AG09319 (cell line): ENCODE measurements at places on chromosomes 7 and 10.
A peak's percentile ranks its signal among the peaks of the same experiment; 100 is the strongest.

DNA sequence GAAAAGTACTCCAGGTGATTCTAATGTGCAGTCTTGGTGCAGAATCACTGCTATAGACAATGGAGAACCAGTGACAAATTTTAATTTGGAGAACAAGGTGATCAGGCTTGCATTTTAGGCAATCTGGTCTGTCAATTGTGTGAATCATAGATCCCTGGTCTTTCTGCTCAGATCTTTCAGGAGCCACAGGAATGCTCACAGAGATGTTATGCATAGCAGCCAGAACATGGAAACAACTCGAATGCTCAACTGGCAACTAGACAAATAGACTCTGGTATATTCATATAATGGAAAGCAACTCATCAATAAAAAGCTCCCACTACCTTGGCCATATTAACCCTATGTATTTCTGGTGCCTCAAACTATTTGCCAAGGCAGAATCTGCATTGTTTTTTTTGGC, 209.1 kb downstream of the PHF14 start:
- no peak for DNase-seq

DNA sequence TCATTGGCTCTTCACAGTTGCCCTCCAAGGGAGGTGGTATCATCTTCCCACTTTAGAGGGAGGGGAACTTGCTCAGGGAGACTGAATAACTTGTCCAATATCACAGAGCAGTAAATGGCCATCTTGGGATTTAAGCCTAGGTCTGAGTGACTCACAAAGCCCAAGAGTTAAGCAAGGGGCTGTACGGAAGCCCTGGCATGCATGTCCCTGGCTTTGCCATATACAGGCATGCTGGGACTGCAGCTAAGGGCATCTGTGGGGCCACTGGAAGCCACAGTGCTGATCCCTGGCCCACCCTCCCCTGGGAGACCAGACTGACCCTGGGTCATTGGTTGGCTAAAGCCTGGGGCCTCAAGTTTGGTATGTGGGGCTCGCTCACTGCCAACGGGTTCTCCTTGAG, 3.1 kb downstream of the VSIR start:
- no peak for DNase-seq

- DNase-seq: no peak
Observed at GRCh38 chr10:96436035-96436434, 77.2 kb upstream of the OPALIN start.

DNA sequence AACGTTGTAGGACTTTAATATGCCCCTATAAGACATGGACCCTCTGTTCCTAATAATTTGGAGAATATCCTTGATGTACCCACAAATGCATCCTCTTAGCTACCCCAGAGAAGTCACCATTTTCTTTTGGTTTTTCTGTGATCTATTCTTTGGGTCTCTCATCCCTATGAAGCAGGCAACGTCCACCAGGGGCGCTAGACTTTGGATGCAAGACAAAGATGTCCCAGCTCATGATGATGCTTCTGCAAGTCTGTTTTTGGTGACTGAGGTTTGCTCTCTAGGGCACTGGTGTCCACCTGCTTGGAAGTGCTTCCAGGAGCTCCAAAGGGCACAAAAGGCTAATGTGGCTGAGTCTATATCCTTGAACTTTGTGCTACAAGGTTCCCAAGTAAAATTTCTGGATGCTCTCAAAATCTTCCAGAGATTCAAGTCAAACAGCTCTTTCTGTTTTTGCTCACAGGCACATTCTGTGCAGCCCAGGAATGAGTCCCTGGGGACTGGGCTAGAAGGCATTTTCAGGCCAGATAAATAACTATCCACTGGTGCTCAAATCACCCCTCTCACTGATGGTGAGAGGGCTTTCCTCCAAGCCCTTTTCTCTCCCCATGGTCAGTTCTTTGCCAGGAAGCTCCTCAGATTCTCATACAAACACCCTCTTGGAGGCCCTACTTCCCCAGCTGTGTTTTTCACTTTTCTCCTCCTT, 166.4 kb downstream of the C7orf25 start:
- DNase-seq: no peak

DNA sequence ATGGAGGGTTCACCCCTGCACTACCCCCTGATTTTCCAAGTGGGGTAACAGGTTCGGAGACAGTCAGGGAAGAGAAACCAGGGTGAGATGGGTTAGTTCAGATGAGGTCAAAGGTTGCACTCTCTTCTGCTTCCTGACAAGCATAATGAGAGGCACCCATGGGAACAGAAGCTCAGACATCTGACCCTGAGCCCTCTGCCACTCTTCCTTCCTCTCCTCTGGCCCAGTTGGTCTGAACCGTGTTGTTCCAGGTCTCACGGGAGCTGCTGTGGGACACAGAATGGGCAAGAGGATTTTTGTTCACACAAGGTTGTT, 38.4 kb downstream of the DNAJB12 start:
- no peak for DNase-seq

DNA sequence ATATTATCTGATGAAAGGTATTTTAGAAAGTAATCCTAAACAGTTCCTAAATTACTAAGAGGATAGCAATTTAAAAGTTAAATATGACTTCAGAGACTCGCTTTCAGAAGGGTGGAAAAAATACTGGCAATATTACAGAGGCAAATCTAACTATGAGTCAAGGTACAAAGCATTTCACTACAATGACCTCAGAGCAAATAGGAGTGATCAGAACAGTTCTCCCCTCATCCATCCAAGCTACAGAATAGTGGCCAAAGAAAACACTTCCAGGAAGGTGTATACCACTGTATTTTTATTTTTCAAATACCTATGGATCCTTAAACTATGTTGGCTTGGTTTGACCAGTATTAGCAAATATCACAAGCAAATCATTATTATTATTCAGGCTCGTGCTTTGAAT, 112.8 kb upstream of the ODAD2 start:
- DNase-seq: no peak

- no peak for DNase-seq
Observed at GRCh38 chr10:97188261-97188711, 2.5 kb upstream of the SLIT1 start.

DNA sequence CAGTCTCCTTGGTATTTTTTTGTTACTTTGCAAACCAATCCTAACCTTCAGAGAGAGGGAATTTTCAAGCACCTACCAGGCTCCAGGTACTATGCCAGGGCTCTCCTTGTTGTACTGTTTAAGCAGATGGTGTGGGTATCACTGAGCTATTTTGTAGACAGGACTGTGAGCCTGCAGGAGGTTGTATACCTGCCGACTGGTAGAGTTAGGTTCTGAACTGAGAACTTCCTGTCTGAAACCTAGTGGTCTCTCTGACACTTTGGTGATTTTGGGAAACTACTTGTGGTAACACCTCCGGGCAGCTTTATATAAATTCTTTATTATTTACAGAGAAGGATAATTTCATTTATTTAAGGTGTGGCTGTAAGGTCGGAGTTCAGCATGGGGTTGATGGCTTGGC, 4.6 kb downstream of the ZNF853 start:
- no peak for DNase-seq

- no peak for DNase-seq
Observed at GRCh38 chr7:32143301-32143700, 73.1 kb upstream of the PDE1C start.

DNA sequence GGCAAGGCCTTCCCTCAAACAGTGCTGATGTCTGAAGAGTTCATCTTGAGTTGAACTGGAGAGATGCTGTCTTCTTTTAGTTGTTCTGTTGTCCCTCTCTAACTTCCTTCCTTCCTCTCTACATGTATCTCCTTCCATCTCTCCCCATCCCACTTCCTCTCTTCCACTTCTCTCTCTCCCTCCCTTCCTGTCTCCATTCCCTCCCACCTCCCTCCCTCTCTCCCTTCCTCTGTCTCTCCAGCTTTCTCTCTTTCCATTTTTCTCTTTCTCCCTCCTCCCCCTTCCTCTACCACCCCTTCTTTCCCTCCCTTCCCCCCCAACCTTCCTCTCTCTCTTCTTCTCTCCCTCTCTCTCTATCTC, 40.7 kb upstream of the TNS3 start:
- DNase-seq: no peak

GRCh38 chr10:48448796-48449195, 142.3 kb downstream of the MAPK8 start:
- no peak for DNase-seq

- peak; percentile 24 for DNase-seq
Observed at GRCh38 chr7:94127026-94127425, 122.9 kb upstream of the BET1 start.

DNA sequence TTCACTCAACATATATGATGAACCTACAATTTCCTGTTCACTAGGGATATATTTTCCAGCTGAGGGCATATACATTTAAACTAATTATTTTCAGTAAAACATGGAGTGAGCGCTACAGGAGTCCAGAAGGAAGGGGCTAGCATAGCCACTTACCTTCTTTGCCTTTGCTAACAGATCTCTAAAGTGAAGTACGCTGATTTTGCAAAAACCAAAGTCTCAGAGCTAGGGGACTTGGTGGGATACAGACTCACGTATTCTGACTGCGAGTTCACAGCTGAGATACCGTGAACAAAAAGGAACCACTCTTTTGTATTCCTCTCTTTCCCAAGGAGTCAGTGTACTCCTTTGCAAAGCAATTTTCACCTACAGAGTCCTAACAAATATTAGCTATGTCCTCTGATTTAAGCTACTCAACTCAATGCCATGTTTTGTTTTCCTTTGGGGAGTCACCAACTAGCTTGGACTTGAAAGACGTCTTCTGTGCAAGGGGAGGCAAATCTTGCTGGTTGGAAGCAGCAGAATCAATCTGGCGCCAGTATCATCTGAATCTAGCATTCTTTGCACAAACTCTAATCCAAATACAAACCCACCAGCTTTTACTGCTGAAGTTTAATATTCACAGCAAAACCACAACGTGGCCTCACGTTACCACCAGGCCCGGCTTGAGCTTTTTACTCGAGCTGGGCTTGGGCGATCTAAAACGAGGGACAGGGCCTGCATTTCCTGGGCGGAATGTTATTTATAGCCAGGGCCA, 657 bp downstream of the CDNF start:
- peak; percentile 11 for DNase-seq

DNA sequence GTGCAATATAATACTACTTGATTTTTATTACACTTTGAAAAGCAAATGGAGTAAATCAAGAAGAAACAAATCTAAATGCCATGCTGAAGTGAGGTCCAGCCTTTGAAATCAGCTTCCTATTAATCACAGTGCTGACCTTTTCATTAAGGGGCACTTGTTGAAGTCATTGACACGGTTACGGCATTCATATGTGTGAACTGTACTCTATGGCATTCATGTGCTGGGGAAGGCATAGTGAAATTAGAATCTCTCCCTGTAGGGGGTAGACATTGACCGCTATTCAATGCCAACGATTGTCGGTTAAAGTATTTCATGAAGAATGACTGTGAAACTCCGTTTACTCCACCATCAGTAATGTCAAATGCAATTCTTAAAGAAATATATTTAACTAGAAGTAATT, 296.1 kb upstream of the SEMA3A start:
- peak; percentile 24 for DNase-seq

GRCh38 chr10:4127518-4128315, 342.7 kb upstream of the KLF6 start:
- DNase-seq: no peak

- DNase-seq: no peak
Observed at GRCh38 chr7:82270870-82271269, 172.7 kb downstream of the CACNA2D1 start.

GRCh38 chr7:27239387-27240014, 3.1 kb upstream of the EVX1 start:
- DNase-seq: no peak

DNA sequence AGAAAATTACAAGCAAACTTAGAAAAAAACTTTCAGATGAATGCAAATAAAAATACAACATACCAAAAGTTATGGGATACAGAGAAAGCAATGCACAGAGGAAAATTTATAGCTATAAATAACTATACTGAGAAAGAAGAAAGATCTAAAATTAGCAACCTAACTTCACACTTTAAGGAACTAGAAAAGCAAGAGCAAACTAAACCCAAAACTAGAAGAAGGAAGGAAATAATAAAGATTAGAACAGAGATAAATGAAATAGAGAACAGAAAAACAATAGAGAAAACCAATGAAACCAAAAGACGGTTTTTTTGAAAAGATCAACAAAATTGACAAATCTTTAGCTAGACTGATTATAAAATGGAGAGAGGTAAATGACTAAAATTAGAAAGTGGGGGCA, 9.6 kb upstream of the STRA8 start:
- no peak for DNase-seq

DNA sequence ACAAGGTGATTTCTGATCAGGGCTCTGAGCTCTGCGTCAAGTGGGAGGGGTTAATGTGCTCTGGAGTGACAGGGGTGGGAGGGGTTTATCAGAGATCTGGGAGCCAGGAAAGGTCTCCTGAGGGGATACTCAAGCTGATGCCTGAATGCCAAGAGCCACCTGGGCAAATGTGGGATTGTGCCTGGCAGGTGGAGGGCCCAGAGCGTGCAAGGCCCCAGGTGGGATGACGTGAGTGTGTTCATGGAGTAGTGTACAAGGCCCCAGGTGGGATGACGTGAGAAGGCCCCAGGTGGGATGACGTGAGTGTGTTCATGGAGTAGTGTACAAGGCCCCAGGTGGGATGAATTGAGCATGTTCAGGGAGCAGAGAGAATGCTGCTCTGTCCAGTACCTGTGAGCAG, 610.3 kb downstream of the PTPRN2 start:
- DNase-seq: no peak

DNA sequence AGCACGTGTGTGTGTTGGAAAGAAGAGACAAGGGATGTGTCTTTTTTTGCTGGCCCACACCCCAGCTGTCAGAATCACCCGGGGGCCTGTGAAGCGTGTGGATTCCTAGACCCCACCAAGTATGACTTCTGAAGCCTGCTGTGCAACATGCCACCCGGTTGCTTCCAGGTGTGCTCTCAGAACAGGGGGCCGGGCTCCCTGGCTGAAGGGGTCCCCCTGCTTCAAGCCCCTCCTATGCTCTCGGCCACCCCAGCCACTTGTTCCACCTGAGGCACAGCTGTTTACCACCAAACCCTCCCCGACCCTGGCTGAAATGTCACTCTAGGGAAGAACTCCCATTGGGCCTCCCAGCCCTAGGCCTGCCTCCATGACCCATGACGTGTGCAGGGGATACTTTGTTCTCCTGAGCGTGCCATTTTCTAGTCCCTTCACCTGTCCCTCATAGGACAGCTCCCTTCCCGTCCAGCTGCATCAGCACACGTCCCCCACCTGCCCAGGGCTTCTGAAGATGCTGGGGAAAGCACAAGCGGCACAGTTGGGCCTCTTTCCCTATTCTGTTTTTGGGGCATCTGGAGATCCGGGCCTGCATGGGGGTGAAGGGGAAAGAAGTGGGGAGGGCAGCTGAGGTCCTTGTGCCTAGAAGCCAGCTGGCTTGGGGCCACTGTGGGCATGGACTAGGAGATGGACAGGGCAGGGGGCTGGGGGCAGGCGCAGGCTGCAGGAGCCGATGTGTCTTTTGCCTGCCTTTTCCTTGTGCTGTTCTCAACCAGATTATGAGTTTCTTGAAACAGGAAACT, 33.3 kb downstream of the CRHR2 start:
- DNase-seq: no peak

GRCh38 chr7:96837593-96837992, 127.9 kb upstream of the SEM1 start:
- no peak for DNase-seq

DNA sequence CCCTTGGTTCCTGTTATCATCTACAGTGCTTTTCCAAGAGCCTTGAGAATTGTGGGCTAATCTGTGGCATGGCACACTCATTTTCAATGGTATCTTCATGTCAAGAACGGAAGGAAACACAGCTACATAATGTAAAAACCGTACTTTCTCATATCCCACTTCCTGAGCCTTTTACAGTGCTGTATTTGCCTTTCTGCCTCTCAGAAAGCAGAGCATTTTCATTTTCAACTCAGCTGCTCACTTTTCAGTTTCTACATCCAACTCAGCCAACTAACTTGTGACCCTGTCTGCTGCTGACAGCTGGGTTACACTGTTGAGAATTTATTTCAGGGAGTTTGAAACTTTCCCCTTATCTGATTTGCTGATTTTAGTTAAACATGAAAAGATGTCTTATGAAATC, 875.8 kb upstream of the KCND2 start:
- no peak for DNase-seq

GRCh38 chr10:124066126-124066700, 27.2 kb downstream of the CHST15 start:
- DNase-seq: no peak
